Caco-2 (cell line): ENCODE measurements at places on chromosomes 12 and 14. TPM values are rescaled to one million over a fixed set of nuclear protein-coding genes. Genes with fewer than 3 reads are reported as not detected.
A peak's percentile ranks its signal among the peaks of the same experiment; 100 is the strongest.

GRCh38 chr12:98896938-98897337 is 251.8 kb downstream of the APAF1 start:
- DNase-seq: no peak

- no peak for DNase-seq
Measured at GRCh38 chr12:67758521-67758920, 110.0 kb downstream of the DYRK2 start.

GRCh38 chr12:76518699-76519098 is 40.9 kb downstream of the OSBPL8 start:
- no peak for DNase-seq

- DNase-seq: peak; percentile 89
Measured at GRCh38 chr12:52865090-52865944, 16.5 kb upstream of the KRT78 start.

- no peak for DNase-seq
Measured at GRCh38 chr12:98425859-98426258, 89.5 kb upstream of the TMPO start.

- DNase-seq: peak; percentile 96
Measured at GRCh38 chr12:48814262-48815125, 3.8 kb upstream of the CACNB3 start.

- no peak for DNase-seq
Measured at GRCh38 chr12:95615749-95616148, 64.5 kb upstream of the USP44 start.

DNA sequence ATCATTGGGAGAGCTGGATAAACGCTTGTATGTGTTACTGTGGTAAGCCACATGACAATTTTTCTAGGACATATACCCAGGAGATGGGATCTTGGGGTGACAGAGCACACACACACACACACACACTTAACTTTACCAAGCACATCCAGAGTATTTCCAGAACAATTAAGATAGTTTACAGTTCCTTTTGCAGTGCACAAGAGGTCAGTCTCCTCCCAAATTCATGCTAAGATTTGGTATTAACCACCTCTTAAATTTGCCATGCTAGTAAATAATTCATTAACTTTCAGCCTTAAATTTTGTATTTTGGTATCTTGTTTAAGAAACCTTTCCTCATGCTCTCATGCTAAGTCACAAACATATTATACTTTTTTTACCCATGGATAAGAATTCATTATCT is 33.9 kb upstream of the LIMA1 start:
- no peak for DNase-seq

- no peak for DNase-seq
Measured at GRCh38 chr12:124410354-124411175, 115.7 kb downstream of the RFLNA start.

KLHL42 gene
- total RNA-seq: 36.5 and 38.1 TPM in 2 replicates

OAS2 gene
- total RNA-seq: 0.25 TPM in 1 of 2 replicates, not detected in the other
